ENCODE measurements at places on chromosomes 7 and 10.

DNA sequence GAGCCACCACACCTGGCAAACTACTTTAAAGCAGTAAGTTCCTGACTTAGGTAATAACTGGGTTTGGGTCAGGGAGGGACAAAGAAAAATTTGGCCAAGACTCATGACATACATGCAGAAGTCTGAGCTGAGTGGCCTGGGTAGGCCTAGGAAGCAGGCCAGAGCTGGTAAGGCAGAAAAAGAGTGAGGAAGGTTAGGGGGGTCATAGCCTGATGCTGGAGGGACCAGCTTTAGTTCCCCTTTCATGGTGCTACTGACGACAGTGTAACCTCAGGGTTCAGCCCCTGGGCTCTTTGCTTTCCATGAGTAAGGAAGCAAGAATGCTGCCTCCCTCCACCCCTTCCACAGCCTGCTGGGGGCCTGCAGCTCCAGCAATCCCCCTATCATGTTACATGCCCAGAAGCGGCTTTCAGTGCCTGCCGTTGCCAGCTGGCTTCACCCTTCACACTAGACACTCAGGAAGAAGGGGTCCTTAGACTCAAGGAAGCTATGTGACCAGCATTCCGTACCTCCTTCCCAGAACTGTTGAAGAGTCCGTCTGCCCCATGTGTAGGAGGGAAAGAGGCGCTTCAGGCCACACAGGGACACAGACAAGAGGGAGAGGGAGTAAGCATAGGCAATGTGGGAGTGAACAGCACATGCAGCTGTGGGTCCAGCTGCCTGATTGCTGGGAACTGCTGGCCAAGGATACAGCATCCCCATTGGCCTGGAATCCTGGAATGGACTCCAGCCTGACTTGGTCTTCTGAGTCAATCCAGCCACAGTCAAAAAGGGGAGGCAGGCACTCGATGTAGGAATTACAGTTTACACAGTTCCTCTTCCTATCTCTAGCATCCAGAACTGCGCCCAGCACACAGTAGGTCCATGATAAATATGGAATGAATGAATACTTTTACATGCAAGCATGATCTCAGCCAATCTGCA is 4.1 kb upstream of the PLAU start:
- DNase-seq, result peak; percentile 40

- DNase-seq, result no peak
Observed at GRCh38 chr7:255721-256361, 34.1 kb upstream of the FOXL3 start.

GRCh38 chr7:80967917-80968297 is 49.1 kb upstream of the SEMA3C start:
- DNase-seq, result no peak

DNA sequence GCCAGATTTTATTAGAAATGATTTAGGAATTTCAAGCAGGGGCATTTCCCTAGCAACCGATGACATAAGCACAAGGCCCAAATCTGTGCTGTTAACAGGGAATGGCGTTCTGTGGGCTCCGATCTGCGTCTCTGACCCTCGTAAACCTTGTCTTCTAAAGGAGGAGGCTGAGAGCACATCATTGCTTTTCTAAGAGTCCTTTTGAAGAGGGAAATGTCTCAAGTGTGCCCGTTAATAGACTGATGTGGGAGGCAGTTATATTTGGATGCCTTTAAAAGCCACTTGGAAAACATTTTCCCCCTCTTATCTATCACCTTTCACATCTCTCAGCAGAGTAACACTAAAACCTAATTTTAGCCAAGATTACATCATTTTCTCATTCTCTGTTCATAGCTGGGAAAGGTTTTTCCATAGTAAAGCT is 424.1 kb upstream of the GALNT17 start:
- no peak for DNase-seq

DNA sequence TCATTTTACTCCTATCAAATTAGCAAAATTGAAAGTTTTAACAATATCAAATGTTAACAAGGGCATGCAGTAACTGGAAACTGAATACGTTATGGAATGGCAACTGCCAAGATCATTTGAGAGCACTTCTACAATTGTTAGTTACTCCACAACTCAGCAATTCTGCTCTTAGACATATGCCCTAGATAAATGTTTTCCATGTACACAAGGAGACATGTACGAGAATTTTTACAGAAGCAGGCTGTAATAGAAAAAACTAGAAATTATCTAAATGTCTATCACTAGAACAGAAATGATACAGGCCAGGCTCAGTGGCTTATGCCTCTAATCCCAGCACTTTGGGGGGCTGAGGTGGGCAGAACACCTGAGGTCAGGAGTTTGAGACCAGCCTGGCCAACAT is 7.0 kb downstream of the PSAP start:
- DNase-seq, result no peak

- no peak for DNase-seq
Observed at GRCh38 chr7:73822319-73823173, 8.2 kb upstream of the CLDN4 start.

DNA sequence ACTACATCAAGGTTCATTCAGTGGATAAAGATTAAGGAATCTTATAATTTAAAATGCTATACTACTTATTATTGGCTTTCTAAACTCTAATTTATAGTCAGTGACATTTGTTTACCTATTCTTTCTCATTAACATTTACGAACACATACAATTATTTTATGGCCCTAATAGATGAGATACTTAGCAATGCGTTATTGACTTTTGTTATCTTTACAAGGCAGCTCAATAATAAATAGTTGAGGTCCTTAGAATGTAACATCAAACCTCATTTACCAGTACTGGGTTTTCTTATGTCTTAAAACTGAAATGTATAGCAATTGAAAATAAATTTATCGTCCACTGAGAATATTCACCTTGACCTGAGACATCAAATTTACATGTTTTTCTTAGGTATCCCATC is 89.0 kb downstream of the THSD7A start:
- DNase-seq, result no peak

- no peak for DNase-seq
Observed at GRCh38 chr7:4269086-4269485, 413.0 kb upstream of the FOXK1 start.

GRCh38 chr10:24851629-24852028 is 100.8 kb downstream of the PRTFDC1 start:
- DNase-seq, result no peak

- DNase-seq, result no peak
Observed at GRCh38 chr10:30784897-30785605, 155.5 kb upstream of the LYZL2 start.

- DNase-seq, result no peak
Observed at GRCh38 chr7:157371296-157371695, 34.5 kb downstream of the DNAJB6 start.

- DNase-seq, result no peak
Observed at GRCh38 chr7:104805449-104806317, 208.3 kb upstream of the KMT2E start.

DNA sequence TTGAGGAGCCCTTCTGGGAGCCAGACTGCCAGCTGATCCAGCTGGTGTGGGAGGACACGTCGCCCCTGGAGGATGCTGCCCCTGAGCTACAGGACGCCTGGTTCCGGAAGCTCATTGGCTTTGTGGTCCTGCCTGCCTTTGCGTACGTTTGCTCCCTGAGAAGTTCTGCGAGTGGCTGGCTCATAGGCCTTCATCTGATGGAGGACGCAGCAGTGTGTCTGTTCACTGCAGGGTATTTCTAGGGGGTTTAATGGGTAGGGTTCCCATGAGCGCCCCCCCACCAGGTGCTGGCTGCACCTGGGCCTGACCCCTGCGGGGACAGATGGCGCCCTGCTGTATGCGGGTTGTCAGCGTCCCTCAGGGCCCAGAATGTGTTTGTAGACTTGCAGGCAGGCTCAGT is 5.0 kb downstream of the PAOX start:
- DNase-seq, result no peak

DNA sequence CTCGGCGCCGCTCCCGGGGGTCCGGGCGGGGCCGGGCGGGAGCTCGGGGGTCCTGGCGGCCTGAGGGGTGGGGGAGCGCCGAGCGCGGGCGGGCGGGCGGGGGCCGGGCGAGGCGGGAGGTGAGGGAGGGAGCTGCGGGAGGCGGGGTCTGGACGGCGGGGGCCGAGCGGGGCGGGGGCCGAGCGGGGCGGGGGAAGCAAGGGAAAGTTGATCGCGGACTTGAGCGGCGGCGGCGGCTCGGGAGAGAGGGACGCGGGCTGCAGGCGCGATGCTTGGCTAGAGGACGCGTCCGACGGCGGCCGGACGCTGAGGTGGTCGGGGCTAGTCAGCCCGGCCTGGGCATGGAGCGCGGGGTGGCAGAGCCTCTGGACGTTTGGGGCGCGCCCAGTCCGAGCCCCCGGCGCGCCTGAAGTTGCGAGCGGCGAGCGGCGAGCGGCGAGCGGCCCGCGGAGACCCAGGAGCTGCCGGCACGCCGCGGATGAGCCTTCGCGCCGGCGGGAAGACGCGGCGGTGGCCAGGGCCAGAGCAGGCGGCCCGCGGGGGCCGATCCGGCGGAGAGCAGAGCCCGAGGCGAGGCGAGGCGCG is at the start of gene CDH23:
Gene CDH23 (plus strand): TSS at position 210 of the 585 bp plus-strand sequence. CDS start 42,912 bp downstream, outside the sequence.
- no peak for DNase-seq

DNA sequence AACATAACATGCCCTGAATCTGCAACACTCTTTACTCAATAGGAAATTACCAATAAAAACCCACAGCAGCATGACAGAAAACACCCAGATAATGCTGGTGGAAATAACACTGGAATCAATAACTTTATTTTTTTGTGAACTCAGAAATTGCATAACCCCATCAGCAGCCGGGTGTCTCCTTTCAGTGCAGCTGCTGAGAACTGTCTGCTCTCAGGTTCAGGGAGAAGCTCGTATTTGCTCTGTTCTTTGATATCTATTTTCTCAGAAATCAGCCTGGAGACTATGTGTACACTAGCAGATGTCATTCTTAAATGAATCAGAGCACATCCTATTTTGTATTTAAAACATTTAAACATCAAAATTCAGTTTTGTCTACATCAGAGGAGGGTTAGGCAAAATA is 506.0 kb downstream of the POM121L12 start:
- DNase-seq, result no peak

DNA sequence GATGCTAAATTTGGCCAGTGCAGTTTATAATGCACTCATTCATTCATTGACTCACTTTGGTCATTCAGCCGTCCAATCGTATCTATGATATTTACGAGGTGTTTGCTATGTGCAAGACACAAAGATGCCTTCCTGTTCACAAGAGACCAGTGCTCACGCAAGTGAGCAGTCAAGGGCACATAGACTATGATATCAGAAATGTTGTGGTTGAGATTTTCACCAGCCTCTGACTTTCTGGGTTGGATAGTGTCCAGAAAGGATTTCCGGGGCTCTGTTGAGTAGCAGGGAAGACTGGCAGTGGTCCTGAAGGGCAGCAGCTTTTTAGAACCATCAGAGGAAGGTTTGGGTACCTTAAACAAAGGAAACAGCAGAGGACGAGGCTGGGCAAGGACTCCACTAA is 191.8 kb downstream of the GALNT17 start:
- DNase-seq, result no peak

- no peak for DNase-seq
Observed at GRCh38 chr7:67100956-67101361, 104.3 kb downstream of the TYW1 start.

- no peak for DNase-seq
Observed at GRCh38 chr7:50793120-50793946, 10.6 kb upstream of the GRB10 start.

DNA sequence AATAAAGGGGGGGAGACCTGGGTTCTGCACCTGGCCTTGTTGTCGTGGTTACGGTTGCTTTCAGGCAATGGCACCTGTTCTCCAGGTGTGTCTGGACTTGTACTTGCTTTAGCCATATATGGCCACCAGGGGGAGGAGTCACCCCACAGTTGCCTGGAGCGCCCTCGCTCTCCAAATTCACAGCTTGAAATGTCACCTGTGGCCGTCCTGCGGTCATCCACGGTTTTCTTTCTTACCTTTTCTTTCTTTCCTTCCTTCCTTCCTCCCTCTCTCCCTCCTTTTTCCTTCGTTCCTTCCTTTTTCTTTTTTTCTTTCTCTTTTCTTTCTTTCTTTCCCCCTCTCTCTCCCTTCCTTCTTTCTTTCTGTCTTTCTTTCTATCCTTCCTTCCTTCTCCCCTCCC is 157.2 kb upstream of the ZNF92 start:
- no peak for DNase-seq

DNA sequence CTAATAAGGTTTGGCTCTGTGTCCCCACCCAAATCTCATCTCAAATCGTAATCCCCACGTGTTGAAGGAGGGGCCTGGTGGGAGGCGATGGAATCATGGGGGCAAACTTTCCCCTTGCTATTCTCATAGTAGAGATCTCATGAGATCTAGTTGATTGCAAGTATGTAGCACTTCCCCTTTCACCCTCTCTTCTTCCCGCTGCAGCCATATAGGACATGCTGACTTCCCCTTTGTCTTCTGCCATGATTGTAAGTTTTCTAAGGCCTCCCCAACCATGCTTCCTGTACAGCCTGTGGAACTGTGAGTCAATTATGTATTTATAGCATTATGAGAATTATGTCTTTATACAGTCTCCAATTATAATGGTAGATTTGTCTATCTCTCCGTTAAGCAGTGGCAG is 594.5 kb downstream of the ACTR3B start:
- peak; percentile 73 for DNase-seq

GRCh38 chr7:16067711-16068110 is 353.6 kb downstream of the CRPPA start:
- no peak for DNase-seq

GRCh38 chr7:40887099-40887498 is 752.3 kb downstream of the SUGCT start:
- DNase-seq, result no peak

DNA sequence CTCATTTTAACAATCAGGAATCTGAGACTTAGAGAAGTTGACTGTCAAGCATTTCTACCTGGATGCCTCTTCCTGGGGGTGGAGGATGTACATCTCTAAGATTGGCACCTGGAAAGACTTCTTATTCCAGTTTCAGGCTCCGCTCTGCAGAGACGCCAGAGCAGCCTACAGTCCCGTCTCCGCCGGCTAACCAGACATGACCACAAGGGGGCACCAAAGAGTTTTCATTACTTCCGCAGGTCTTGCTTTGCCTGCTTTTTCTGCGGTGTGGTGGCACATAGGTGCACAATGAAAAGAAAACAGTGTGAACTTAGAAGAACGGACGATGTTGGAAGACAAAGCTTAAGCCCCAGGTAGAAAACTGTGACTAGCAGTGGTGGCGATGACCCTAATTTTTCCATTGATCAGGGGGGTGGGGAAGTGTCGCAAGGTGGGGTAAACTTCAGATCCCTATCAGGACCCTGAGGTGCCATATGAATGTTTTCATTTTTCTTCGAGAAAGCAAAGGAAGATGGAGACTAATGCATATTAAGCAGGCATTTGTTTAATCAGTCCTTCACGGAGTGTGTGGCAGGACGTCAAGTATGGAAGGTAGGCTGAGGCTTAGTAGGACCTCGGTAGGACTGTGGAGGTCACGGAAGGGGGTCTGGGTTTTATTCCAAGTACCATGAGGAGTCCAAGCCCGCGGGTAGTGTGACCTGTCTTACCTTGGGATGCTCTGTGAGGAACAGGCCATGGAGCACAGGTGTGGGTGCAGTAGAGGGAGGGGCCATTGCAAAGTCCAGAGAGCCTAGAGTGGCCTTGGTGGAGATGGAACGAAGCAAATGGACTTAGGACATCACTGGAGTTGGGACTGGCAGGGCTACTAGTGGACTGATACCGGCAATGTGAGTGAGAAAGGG is 60.1 kb upstream of the SORCS3 start:
- peak; percentile 17 for DNase-seq

DNA sequence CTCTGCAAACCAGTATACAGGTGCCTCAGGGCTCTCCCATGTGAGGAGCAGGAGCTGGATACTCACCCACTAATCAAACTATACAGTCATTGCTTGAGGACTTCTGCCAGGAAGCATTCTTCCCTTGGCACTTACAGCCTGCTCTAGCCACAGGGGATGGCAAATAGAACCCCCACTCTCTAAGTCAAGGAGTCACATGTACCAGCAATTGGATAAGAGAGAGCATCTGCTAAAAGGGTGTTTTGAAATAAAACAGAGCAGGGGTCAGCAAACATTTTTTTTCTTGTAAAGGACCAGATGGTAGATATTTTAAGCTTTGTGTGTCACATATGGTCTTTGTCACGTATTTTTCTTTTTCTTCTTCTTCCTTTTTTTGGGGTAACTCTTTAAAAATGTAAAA is 865.2 kb upstream of the GHITM start:
- no peak for DNase-seq

Measured in GDM1 (cell line).